ENCODE measurements at places on chromosomes 2 and 18.

GRCh38 chr2:34909992-34910705 lies 1311.0 kb upstream of the FAM98A start:
- no peak for DNase-seq

- peak; percentile 17 for DNase-seq
These were observed 123.0 kb upstream of the SLC39A10 start for GRCh38 chr2:195533771-195534642.

GRCh38 chr2:37676274-37676673 lies 4.8 kb upstream of the CDC42EP3 start:
- no peak for DNase-seq

GRCh38 chr18:23363865-23364570 lies 89.1 kb upstream of the RIOK3 start:
- no peak for DNase-seq

DNA sequence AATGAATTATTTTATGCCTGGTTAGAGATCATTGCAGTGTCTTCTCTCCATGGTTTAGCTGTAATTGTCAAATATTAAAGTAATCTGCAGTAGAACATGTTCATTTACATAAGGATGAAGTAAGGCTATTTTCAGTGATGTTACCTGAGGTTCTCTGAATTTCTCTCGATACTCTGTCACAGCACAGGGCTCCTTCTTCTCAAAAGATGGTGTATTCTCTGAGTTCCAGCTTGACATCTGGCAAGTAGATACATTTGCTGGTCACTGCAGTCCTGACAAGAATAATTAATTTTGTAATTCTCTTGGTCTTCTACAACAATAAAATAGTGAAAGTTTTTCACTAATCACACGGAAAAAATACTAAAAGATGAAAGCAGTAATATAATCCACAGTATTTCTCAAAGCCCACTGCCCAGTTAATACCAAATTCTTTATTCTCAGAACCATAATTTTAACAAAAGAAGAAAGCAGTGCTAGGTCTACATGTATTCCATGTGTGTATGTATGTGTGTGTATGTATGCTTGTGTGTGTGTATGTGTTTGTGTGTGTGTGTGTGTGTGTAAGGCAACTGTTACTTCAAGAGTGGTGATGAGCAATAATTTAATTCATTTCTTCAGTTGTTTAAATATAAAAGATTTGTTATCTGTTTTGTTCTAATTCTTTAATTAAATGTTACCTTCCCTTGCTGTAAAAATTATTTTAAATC lies 1165.5 kb upstream of the SLC39A10 start:
- DNase-seq, result no peak

GRCh38 chr2:228657807-228658402 lies 476.4 kb upstream of the SPHKAP start:
- DNase-seq, result no peak

GRCh38 chr2:19114126-19114525 lies 244.3 kb downstream of the OSR1 start:
- no peak for DNase-seq

GRCh38 chr2:34899079-34899478 lies 1300.0 kb upstream of the FAM98A start:
- no peak for DNase-seq

- DNase-seq, result no peak
These were observed 121.2 kb upstream of the LINC00305 start for GRCh38 chr18:64270121-64270520.

- DNase-seq, result peak; percentile 73
These were observed 7.4 kb upstream of the RHOB start for GRCh38 chr2:20439503-20439902.

- no peak for DNase-seq
These were observed 30.2 kb downstream of the NYAP2 start for GRCh38 chr2:225429717-225430116.

DNA sequence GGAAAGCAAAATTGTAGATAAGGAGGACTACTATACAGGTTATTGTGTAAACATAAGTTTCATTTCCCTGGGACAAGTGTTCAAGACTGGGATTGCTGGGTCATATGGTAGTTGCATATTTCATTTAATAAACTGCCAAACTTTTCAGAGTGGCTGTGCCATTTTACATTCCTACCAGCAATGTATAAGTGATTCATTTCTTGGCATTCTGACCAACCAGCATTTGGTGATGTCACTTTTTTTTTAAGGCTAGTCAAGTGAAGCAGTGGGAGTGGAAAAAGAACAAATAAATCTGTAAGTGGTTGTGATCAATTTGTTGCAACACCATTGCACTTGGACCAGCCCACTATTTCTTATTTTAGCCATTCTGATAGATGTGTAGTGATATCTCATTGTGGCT lies 5.2 kb upstream of the CHCHD5 start:
- DNase-seq, result no peak

- no peak for DNase-seq
These were observed 1.9 kb upstream of the GRP start for GRCh38 chr18:59218018-59218417.

- no peak for DNase-seq
These were observed 103.9 kb upstream of the GULP1 start for GRCh38 chr2:188187726-188188125.

DNA sequence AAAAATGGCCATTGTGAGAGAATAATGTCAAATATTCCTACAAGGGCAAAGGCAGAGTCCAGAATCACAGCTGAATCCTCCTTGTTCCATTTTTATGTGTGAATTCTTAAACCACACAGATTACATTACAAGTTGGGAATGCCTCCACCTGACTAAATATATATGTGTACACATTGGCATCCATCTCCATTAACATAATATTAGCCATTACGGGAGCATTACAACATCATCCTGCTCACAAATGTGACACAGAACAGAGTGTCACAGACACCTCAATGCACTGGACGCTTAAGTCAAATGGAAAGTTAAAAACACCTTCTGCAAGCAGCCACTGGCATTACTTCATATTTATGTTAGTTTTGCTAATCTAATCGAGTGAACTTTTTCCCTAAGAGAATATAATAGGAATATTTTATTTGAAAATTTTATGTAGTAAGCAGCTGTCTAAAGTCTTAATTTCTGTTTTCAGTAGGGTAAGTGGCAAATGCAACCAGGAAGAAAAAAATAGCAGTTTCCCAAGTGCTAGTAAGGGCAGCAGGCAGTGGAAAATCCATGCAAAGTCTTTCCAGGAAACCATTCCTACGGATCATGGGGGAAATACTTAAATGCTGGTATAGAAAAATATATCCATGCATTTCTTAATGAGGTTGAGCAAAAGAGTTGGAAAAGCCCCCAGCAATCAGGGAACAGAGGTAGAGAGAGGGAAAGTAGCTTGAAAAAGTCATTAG lies 255.6 kb downstream of the OSR1 start:
- DNase-seq, result no peak

GRCh38 chr2:182543741-182544525 lies 117.1 kb upstream of the PDE1A start:
- no peak for DNase-seq

- DNase-seq, result no peak
These were observed 52.0 kb downstream of the TNP1 start for GRCh38 chr2:216807857-216808272.

- DNase-seq, result no peak
These were observed 992.7 kb downstream of the TMEM182 start for GRCh38 chr2:103754530-103754929.

DNA sequence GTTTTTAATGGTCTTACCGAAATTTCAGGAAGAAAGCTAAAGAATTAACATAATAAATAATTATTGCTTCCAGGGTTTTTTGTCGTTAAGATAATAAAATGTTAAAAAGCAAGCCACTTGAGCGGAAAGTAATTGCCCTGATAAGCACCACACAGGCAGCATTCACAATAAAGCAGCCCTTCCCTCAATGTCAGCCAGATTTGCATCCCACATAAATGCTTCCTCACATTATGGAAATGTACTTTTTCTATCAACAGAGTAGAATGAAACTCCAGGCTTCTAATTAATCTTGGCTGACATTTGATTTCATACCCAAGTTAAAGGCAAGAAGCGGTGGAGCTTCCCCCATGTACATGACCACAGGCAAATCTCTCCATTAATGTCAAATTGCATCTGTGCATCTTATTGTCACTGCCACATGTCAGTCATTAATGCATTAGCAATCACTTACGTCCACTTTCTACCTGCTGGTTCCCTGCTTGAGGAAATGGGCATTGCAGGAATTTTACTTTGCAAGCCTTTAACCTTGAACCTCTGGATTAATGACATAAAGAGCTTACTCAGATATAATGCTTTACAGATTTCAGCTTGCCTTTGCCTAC lies 26.2 kb downstream of the PTPRM start:
- DNase-seq, result no peak

GRCh38 chr2:121085801-121086200 lies 199.2 kb downstream of the TFCP2L1 start:
- DNase-seq, result no peak

GRCh38 chr2:14700753-14701152 lies 68.2 kb downstream of the LRATD1 start:
- no peak for DNase-seq

DNA sequence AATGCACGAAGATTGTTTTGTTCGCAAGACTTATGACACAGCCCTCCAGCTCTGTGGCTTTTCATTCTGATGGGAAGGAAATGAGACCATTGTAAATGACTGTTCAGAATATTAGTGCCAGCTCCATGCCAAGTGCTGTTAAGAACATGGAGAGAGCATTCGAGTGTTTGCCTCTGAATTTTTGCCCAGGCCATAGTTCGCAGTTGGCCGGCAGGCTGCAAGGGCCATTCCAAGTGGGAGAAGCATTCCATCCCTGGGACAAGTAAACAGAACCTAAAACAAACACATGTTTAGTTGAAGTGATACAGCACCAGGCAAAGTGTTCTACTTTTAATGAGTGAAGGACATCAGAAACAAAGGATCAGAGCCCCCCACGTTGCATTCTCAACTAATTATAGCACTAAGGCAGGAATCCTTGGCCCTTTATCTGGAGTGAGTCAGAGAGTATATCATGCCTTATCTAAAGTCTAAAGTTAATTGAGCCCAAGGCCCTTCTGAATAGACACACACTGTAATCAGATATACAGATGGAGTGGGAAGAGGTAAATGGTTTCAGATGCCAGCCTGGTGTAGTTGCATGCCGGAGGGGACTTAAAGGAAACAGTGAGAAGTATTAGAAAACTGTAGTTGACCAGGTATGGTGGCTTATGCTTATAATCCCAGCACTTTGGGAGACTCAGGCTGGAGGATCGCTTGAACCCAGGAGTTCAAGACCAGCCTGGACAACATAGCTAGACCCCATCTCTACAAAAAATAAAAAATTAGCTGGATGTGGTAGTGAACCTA lies 53.3 kb downstream of the NEDD4L start:
- peak; percentile 24 for DNase-seq

DNA sequence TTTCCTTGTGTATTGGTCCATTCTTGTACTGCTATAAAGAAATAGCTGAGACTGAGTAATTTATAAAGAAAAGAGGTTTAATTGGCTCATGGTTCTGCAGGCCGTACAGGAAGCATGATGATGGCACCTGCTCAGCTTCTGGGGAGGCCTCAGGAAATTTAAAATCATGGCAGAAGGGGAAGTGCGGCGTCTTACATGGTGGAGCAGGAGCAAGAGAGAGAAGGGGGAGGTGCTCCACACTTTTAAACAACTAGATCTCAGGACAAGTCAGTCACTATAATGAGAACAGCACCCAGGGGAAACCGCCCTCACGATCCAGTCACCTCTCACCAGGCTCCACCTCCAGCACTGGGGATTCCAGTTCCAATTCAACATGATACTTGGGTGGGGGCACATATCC lies 54.3 kb downstream of the MSH2 start:
- DNase-seq, result no peak

- no peak for DNase-seq
These were observed 75.2 kb upstream of the SMAD7 start for GRCh38 chr18:49025767-49026500.

DNA sequence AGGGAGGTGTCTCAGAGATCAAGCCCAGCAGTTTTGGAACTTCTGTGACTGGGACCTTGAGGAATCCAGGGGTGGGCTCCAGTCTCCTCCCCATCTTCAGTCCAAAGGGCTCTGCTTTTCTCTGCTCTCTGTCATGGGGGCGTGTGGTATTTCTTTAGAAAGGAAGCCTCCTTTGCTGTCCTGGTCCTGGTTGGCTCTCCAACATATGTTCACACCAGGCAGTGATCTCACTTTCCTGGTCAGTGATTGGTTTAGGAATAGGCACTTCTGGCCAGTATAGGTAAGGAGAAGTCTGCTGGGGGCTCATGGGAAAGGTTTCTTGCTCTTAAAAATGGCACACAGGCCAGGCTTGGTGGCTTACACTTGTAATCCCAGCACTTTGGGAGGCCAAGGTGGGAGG lies 115.5 kb upstream of the HAAO start:
- no peak for DNase-seq

- peak; percentile 35 for DNase-seq
These were observed at the start of gene CASP8 for GRCh38 chr2:201260302-201260800. Gene CASP8 (plus strand): TSS chr2:201260536. CDS start chr2:201266487, 5,951 bp downstream.

DNA sequence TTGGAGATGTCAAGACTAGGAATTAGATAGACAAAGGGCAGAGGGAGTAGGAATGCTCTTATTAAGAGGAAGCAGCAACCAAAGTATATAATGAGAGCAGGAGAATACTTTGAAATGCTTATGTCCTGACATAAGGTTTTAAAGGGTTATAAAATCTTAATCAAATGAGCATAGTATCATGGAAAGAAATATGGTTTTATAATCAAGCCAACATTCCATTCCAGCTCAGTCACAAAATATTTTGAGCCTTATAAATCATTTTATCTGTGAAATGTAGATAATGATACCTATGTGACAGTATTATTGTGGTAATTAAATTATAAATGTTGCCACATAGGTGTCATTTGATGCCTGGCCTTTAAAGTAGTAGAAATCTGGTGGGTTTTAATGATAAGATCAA lies 17.6 kb downstream of the VSNL1 start:
- DNase-seq, result no peak

- no peak for DNase-seq
These were observed 34.9 kb downstream of the FEZ2 start for GRCh38 chr2:36562973-36563532.

DNA sequence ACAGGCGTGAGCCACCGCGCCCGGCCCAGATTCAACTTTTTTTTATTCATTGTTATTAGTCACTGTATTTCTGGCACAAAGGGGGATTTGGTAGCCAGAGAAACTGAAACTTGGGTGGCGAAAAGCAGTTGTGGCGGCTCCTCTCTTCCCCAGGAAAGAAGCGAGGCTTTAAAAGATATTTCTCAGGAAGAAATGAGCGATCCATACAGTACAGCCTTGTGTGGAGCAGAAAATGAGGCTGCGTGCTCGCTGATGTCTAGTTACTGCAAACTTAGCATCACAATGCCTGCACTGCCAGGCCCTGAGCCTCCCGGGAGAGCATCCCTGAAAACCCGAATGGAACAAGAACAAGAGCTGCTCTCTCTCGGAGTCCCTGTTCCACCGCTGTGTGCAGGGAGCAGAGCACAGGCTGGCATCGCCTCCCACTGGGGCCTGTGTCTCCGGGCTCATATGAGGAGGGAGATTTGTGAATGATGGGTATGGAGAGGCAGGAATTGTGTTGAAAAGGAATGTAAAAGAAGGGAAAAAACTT lies 234.0 kb downstream of the ZNF516 start:
- no peak for DNase-seq

GRCh38 chr2:218188528-218188927 lies 21.8 kb upstream of the CXCR1 start:
- no peak for DNase-seq

GRCh38 chr2:55418512-55419232 lies 984 bp downstream of the CCDC88A start:
- DNase-seq, result no peak
